ENCODE measurements at places on chromosomes 3 and 15.
A peak's percentile ranks its signal among the peaks of the same experiment; 100 is the strongest.

DNA sequence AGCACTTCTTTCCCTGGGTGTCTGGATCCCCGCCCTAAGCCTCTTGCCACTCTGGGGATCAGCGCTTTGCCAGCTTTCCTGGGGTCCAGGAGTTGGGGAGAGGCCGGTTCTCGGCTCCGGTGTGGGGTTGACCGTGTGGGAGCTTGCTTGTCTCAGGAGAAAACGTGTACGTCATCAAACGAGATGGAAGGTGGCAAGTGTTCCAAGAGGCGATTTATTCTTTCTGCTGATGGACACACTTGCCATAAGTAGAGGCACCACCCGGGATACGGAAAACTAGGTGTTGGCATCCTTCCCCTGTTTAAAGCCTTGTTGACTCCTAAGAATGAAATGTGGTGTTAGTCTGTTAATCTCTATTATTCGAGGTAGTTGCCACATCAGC is 295 bp downstream of the ZWILCH start:
- DNase-seq: no peak

GRCh38 chr15:48759921-48760320 is 50.9 kb downstream of the CEP152 start:
- DNase-seq: no peak

DNA sequence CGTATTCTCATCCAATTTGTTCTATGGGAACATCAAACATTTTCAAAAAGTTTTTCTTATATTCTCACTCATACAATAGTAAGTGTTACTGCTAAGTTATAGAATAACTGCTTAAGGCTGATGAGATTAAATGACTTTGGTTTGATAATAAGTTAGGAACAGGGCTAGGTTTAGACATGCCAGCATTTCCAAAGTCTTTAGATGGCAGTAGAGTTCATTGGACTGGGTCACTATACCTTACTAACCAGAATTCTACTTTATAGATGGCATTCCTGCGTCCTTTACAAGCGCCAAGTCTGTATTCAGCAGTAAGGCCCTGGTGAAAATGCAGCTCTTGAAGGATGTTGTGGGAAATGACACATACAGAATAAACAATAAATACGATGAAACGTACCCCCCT is 21.7 kb downstream of the PLAAT1 start:
- DNase-seq: no peak

- no peak for DNase-seq
These were observed 53.6 kb downstream of the FEZF2 start for GRCh38 chr3:62319570-62320243.

DNA sequence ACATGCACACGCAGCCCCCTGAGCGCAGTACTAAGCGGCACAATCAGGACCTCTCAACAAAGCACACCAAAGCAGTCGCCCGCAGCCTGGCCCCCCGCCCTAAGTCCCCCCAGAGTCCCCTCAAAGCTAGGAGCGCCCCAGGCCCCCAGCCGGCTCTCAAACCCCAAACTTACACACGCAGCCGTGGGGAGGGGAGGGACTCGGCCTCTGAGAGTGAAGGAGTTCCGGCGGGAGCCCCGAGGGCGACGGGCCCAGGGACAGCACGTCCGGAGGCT is 5.5 kb downstream of the GATA2 start:
- no peak for DNase-seq

GRCh38 chr15:51758645-51759044 is 7.2 kb downstream of the TMOD2 start:
- no peak for DNase-seq

- no peak for DNase-seq
These were observed 30.7 kb downstream of the MBNL1 start for GRCh38 chr3:152299249-152299976.

GRCh38 chr3:123668906-123669305 is 84.1 kb upstream of the HACD2 start:
- DNase-seq: no peak

DNA sequence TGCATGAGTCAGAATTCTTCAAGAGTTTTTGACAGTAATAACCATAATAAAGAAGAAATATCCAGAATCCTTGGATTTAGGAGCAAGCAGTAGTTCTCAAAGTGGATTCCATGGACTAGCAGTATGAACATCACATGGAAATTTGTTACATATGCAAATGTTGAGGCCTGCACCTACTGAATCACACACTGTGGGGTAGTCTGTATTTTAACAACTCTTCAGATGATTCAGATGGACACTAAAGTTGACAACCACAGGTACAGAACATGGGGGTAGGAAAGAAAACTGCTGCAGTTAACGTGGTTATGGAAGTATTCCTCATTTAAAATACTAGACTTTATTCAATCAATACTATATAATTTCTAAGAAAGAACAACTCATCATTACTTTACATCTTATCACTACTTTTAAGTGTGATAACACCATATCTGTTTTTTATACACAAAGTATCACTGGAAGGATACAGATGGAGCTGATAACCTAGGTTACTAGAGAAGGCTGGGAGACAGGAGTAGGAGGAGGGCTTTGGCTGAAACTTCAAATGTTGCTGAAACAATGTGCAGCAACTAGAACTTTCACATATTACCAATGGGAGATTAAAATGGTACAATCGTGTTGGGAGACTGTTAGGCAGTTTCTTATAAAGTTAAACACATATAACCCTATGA is 11.7 kb downstream of the NEDD4 start:
- no peak for DNase-seq

DNA sequence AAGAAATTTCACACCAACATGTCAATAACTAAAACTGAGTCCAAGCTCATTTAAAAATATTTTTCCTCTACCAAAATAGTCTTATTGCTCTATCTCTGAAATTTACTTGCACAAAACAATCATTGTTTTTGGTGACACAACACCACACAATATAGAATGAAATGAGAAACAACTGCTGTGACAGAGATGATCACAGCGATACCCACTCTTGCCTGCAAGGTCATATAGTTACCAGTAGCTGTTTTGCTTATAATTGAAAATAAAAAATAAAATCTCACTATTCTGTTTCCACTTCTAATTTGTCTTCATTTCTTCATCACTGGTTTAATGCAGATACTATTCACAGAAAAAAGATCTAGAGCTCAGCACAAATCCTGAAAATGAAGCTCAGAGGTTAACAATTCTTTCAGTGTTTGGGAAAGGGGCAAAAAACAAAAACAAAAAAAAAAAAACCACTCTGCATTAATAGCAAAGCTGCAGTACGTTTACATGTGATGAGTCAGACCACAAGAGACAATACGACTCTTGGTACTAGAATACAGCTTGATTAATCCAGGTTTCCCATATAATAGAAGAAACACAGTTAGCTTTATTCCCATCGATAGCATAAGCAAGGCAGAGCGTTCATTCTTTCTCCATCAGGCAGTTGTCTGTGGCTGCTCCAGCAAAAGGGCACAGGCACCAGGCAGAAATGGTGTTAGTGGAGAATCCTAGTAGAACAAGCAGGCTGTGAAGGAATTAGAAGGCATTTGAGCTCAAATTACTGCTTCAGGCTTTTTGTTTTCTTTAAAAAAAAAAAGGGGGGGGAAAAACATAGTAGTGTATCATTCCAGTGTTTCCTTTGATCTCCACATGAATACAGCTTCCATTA is 773 bp downstream of the ANKRD28 start:
- no peak for DNase-seq

GRCh38 chr3:49460188-49460890 is 9.7 kb upstream of the DAG1 start:
- DNase-seq: no peak

- DNase-seq: no peak
These were observed 220.0 kb downstream of the ADAMTSL3 start for GRCh38 chr15:83873966-83874365.

- DNase-seq: no peak
These were observed 38.8 kb downstream of the SPG21 start for GRCh38 chr15:64950888-64951287.

DNA sequence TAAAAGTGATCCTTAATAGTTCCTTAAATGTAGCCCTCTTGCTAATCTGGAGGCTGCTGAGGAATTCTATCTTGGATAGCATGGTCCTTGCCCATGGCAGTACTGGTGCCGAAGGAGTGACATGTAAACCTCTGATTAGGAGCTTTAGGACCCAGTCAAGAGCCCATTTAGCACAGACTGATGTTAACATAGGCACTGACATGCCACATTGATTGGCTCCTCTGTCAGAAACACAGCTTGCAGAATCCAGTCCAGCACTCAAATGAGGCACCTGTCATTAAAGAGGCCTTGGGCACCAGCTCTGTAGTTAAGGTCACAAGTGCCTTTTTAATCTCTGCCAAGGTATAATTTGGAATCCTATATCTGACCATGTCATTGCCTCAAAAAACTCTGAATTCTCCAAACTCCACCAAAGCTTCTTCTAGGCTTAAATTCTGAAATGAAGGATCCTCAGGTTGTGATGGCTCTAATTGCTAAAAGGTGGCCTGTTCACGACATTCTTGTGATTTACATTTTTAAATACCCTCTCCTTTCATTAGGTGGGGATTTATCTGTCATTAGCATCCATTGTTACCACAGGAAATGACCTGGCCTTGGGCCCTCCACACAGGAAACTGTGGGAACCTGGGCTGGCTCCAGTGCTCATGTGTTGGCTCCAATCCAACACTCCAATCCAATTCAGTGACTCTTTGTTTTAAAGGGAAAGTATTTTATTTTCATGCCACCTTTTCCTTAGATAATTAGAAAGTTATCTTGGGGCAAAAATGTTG is 57.3 kb upstream of the RNF7 start:
- no peak for DNase-seq

GRCh38 chr3:165816209-165816608 is 21.0 kb downstream of the BCHE start:
- no peak for DNase-seq

GRCh38 chr15:90706394-90707327 is 10.5 kb upstream of the BLM start:
- peak; percentile 23 for DNase-seq

GRCh38 chr3:8856721-8857120 is 87.3 kb upstream of the OXTR start:
- DNase-seq: no peak

GRCh38 chr3:152269056-152269830 is 514 bp downstream of the MBNL1 start:
- DNase-seq: peak; percentile 54

GRCh38 chr15:67579967-67580366 is 37.5 kb downstream of the MAP2K5 start:
- no peak for DNase-seq

GRCh38 chr15:92879949-92880725 is 20.0 kb upstream of the CHD2 start:
- no peak for DNase-seq

DNA sequence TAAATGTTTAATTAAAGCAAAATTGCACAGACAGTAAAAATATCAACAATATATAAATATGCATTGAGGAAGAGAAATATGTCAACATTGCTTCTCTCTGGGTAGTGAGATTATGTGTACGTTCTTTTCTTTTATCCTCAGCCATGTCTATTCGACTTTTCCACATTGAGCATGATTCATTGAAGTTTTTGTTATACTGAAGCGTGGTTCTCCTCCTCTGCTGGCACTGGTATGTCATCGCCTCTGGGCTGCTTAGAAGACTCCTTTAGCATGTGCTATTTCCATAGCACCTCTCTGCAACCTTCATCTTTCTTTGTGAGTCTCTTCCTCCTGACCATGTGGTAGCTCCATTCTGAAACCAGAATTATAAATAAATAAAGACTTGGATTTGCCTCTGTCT is 65.8 kb upstream of the AKAP13 start:
- no peak for DNase-seq

- DNase-seq: no peak
These were observed 76.7 kb upstream of the SATB1 start for GRCh38 chr3:18501679-18502343.

DNA sequence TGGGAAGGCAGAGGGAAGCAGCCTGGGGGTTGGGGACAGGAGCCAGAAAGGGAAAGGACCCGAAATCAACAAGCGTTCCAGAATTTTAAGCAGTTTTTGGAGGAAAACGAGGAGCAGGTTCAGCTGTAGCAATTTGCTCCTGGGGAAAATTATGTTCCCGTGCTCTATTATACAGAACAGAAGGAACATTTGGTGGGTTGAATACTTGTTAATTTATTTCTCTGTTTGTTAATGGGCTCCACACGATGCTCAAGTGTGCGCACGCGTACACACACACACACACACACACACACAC is 149.2 kb upstream of the LINGO1 start:
- no peak for DNase-seq

DNA sequence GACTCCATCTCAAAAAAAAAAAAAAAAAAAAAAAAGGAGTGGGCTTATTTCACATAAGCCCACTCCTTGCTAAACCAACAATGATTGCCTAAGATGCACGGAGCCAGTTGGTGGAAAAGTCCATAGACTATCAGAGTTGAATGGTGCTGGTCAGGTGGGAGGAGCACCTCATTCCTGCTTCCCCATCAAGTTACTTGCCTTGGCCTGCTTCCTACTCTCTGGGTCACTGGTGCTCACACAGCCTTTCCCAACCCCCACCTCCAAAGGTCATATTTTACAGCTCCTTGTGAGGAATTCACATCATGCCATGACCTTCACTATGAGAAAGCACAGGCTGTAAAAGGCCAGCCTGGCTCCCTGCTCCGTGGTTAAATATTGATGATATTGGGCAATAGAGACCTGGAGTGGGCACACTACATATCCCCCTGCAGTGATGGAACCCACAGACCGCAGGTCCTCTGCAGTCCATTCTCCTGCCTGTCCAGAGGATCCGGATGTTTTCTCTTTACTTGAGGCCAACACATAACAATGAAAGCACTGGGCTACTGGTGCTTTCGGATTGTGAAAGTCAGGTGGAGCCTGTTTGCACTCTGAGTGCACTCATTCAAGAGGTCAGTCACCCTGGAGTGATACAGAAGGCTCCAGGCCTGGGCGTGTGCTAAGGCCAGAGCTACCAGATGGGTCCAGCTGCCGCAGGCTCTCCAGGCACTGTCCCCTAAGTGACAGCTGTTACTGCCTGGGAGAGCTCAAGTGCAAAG is at the start of gene SLC51B:
SLC51B (plus strand) TSS at position 664 of the 758 bp plus-strand sequence. CDS start 4,618 bp downstream, outside the sequence.
- DNase-seq: no peak

DNA sequence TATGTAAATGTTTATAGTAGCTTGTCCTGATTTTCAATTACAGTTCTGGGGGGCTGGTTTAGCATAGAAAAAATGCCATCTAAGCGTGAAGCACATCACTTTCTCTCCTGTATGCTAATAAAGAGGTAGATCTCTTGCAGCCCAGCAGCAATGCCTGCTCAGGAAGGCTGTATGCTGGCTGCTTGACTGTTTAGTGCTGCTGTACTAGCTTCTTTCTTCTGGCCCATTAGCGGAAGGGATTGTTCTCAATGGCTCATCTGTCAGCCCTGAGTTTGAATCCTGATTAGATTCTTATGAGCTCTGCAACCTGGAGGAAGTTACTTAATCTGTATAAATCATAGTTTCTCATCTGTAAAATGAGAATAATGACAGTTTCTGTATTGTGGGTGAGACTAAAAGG is 478.9 kb downstream of the ERC2 start:
- DNase-seq: no peak

DNA sequence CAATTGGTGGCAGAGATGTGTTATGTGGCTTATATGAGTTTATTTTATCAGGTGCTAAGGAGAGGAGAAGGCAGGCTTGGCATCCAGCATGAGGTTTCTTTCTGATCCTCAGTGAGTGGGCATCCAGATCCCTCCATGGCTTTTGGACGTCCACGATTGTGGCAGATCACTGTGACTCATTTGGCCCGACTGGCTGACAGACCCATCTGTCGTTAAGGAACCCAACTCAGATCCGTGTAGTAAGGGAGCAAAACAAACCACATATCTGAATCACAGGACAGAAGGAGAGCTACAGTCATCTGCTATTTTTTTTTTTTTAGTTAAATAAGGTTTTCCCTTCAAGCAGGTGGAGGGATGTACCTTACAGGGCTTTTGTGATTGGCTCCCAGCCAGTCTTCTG is 197.0 kb upstream of the KCNH8 start:
- no peak for DNase-seq

- DNase-seq: no peak
These were observed 29.7 kb downstream of the VGLL3 start for GRCh38 chr3:86961297-86961696.
